ENCODE measurements at places on chromosomes 2 and 18. TPM values are rescaled to one million over a fixed set of nuclear protein-coding genes. Genes with fewer than 3 reads are reported as not detected.

Gene GAD1
- total RNA-seq: 2.5 TPM

Gene CNGA3
- not detected for total RNA-seq

DNA sequence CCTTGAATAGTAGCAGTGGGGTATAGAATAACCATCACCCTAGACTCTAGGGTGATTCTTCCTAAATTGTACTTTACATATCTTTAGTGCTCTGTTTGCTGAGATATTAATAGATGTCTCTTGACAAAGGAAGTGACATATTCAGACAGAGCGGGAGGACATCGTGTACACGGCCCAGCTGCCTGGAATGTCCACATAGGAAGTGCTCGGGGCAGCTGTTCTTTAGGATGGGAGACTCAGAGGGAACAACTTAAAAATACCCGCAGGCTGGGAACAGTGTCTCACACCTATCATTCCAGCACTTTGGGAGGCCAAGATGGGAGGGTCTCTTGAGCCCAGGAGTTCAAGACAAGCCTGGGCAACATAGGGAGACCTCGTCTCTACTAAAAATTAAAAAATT, 206.1 kb downstream of the FAM210A start:
- no peak for DNase-seq

GRCh38 chr2:66264354-66264753, 170.6 kb upstream of the MEIS1 start:
- DNase-seq: no peak

Gene CXCR2
- 0.87 TPM for total RNA-seq

All from WTC11 (cell line).